ENCODE measurements at places on chromosomes 1 and 21.
A peak's percentile ranks its signal among the peaks of the same experiment; 100 is the strongest.

- DNase-seq: no peak
Observed at GRCh38 chr1:234724516-234725176, 114.7 kb upstream of the IRF2BP2 start.

- DNase-seq: peak; percentile 80
Observed at GRCh38 chr1:85137660-85138059, 63.2 kb downstream of the SYDE2 start.

GRCh38 chr21:32813265-32813903 lies 41.8 kb upstream of the PAXBP1 start:
- DNase-seq: no peak

- DNase-seq: no peak
Observed at GRCh38 chr1:21616372-21616771, 52.8 kb downstream of the RAP1GAP start.

DNA sequence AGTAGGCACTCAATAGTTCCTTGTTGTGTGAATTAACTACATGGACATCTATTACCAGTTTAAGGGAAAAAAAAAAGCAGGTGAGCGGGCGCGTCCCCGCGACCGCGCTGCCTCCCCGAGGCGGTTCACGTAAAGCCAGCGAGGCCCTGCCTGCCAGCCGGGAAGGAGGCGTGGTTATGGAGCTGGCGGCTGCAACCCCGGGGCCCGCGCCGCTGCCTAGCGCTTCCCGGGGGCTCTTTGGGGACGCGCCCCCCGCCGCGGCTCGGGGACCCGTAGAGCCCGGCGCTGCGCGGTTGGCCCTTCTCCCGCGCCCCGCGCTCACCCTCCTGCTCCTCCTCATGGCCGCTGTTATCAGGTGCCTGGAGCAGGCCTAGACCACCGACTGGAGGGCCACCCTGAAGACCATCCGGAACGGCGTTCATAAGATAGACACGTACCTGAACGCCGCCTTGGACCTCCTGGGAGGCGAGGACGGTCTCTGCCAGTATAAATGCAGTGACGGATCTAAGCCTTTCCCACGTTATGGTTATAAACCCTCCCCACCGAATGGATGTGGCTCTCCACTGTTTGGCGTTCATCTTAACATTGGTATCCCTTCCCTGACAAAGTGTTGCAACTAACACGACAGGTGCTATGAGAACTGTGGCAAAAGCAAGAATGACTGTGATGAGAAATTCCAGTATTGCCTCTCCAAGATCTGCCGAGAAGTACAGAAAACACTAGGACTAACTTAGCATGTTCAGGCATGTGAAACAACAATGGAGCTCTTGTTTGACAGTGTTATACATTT lies 2.6 kb upstream of the CC2D1B start:
- DNase-seq: no peak

GRCh38 chr1:153374071-153374470 lies 1.4 kb downstream of the S100A12 start:
- DNase-seq: no peak

DNA sequence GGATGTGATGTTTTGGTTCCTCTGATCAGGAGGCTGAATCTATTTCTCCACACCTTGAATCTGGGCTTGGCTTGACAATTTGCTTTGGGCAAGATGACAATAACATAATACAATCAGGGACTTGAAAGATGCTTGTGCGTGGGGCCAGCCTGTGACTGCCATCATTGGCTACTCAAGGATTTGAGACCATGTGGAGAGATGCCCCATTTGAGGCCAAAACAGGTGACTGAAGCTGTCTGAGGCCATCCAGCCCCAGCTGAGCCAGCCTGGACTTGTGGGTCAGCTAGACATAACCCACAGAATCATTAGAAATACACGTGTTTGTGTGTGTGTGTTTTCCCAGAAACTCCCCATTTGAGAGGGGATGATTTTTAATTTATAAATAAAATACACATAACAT lies 421.5 kb downstream of the PTPRU start:
- no peak for DNase-seq

All from NCI-H1417 treated with DMSO at 0.1 percent for 48 hours (cell line).